Activated naive CD8-positive, alpha-beta T cell treated with anti-CD3 and anti-CD28 coated beads, Interleukin-2, amount 10 ng/mL, durations not matched to agents 7 days and 5 days (primary cell): ENCODE measurements at places on chromosomes 16 and 17. TPM values are rescaled to one million over a fixed set of nuclear protein-coding genes. Genes with fewer than 3 reads are reported as not detected.

DNA sequence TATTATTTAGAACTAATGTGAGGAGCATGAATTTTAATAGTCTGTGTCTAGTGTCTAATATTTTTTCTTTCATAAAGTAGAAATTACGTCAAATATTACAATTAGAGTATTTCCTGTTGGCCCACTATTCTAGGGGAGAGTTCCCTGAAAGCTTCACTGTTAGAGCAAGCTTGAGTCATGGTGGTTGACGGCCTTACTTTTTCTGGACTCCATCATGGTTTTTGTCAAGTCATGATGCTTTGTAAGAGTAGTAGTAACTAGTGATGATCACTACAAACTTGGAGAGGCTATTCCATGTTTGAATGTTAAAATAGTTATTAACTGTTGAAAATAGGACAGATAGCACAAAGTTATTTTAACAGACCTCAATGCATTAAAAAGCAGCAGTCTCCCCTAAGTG, 1.7 kb downstream of the PSMD11 start:
- peaks cover 24% of the 10 kb centered on the region for H3K27me3 ChIP-seq
- no peak overlapping the region for H3K27ac ChIP-seq
- peak overlapping the region; percentile 88 for H3K4me3 ChIP-seq
- peaks cover 18% of the 10 kb centered on the region for H3K36me3 ChIP-seq
- H3K4me1 ChIP-seq: peaks cover 36% of the 10 kb centered on the region
- DNase-seq: no peak

- peaks cover 2% of the 10 kb centered on the region for H3K36me3 ChIP-seq
- H3K4me1 ChIP-seq: peaks cover 30% of the 10 kb centered on the region
- H3K27me3 ChIP-seq: peaks cover 47% of the 10 kb centered on the region
- no peak overlapping the region for H3K4me3 ChIP-seq
Measured at GRCh38 chr17:47844814-47845715, 4.0 kb upstream of the SCRN2 start.

DNA sequence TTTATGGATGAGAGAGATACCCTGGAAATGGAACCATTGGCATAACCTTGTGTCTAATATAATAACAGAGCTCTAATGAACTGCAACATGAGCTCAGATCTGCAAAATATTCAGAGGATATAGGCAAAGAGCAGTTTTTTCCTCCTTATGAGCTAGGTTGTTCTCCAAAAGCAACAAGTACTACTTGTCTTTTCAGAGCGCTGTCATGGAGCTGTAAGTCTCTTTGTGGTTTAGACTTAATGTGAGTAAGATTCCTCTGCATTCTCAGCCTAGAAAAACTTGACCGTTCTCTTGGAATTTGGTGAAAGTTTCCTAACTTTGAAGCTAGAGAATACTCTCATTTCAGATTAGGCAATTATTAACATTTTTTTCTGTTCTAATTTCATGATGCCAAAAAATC, 85.2 kb downstream of the FTO start:
- no peak overlapping the region for H3K27ac ChIP-seq
- no peaks in the 10 kb centered on the region for H3K27me3 ChIP-seq
- H3K36me3 ChIP-seq: peaks cover 2% of the 10 kb centered on the region
- H3K4me3 ChIP-seq: no peak overlapping the region
- DNase-seq: no peak

GRCh38 chr17:27811961-27812360, 11.6 kb upstream of the NOS2 start:
- H3K4me3 ChIP-seq: no peak overlapping the region
- peaks cover 2% of the 10 kb centered on the region for H3K27me3 ChIP-seq
- H3K36me3 ChIP-seq: peaks cover 24% of the 10 kb centered on the region

DNA sequence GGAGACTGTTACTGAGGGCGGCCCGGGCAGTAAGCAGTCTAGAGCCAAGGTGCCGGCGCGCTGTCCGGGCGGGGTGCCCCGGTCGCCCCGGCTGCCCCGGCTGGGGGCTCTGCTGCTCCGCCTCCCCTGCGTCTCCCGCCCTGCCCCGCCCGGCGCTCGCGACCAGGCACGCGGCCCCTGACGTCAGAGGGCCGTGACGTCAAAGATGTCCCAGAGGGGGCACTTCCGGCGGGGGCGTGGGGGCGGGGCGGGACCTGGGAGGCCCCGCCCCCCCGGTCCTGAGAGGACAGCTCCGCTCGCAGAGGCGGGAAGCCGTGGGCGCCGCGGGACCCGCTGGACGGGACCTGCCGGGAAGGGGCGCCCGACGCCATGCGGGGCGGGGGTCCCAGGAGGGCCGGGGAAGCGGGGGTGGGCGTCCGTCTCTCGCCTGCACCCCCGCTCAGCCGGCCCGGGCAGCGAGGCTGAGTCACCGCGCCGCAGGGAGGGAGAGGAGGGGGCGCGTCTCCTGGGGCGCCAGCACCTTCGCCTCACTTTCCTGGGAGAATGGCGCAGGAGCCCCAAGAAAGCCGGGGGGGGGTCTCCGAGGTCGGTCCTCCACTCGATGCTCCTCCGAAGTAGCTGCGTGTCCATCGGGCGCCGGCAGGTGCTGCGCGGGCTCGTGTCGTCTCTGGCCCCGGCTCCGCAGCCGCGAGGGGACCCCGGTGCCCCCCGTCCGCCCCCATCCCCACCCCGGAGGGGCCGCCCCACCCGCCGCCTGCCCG, 4.4 kb upstream of the HIC1 start:
- DNase-seq: peak; percentile 85
- no peak overlapping the region for H3K27ac ChIP-seq
- no peak overlapping the region for H3K4me3 ChIP-seq
- H3K4me1 ChIP-seq: peaks cover 18% of the 10 kb centered on the region

DNA sequence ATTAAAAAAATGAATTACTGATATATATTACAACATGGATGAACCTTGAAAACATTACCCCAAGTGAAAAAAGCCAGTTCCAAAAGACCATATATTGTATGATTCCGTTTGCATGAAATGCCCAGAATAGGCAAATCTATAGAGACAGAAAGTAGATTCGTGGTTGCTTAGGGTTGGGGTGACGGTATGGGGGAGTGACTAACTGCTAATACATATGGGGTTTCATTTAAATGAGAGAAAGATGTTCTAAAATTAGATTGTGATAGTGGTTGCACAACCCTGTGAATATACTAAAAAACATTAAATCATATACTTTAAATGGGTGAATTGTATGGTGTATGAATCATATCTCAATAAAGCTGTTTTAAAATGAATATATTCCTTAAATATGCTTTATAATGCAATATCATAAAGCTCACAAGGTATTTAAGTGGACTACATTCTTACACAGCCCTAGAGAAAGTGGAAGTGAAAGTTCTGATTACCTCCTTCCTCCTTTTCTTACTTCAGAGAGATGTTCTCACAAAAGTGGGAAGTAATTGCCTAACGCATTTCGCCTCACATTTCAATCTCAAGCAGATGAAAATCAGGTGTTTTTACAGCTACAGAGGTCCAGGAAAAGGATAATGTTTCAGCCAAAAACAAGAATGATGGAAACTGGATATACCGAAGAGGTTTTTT, 142.7 kb upstream of the GNAO1 start:
- no peak overlapping the region for H3K27ac ChIP-seq

TPSAB1 gene
- total RNA-seq: not detected

EVPLL gene
- not detected for total RNA-seq

GRCh38 chr16:79882340-79883005, 281.9 kb upstream of the MAF start:
- no peak overlapping the region for H3K27ac ChIP-seq
- no peak for DNase-seq
- H3K27me3 ChIP-seq: no peaks in the 10 kb centered on the region
- H3K36me3 ChIP-seq: no peaks in the 10 kb centered on the region
- H3K4me1 ChIP-seq: no peaks in the 10 kb centered on the region
- H3K4me3 ChIP-seq: no peak overlapping the region

DNA sequence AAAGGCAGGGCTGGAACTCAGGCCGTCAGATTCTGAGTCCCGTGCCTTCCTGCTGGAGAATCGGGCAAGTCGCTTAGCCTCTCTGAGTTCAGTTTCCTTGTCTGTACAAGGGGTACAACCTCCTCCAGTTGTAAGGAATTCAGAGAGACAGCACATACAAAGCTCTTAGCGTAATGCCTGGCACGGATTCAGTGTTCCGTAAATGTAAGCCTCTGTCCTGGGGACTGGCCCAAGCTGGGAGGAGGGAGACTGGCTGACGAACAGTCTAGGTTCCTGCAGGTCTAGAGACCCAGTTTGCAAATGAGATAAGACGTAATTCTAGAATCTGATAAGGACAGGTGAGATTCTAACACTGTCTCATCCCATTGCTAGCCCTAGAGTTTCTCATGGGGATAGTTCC, 9.9 kb downstream of the METTL22 start:
- H3K27ac ChIP-seq: no peak overlapping the region
- H3K36me3 ChIP-seq: peaks cover 22% of the 10 kb centered on the region
- H3K4me1 ChIP-seq: peaks cover 12% of the 10 kb centered on the region
- H3K27me3 ChIP-seq: no peaks in the 10 kb centered on the region
- DNase-seq: no peak

GRCh38 chr16:58121132-58121531, 8.0 kb downstream of the CFAP20 start:
- no peaks in the 10 kb centered on the region for H3K27me3 ChIP-seq
- H3K4me1 ChIP-seq: peaks cover 30% of the 10 kb centered on the region
- H3K27ac ChIP-seq: no peak overlapping the region
- no peak overlapping the region for H3K4me3 ChIP-seq

DNA sequence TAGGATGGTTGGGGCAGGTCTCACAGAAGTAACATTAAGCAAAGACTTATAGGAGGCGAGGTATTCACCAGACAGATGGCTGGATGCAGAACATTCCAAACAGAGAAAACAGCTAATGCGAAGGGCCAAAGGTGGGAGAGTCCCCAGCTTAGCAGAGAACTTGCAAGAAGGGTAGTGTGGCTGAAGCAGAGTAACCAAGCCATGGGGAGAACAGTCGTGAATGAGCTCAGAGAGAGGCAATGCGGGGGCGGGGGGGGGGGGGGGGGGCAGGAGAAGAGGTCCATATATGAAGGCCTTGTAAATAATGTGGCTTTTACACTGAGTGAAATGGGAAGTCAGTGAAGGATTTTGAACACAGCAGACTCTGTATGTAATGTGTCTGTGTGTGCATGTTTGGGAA, 81.3 kb downstream of the SMG6 start:
- H3K4me1 ChIP-seq: peaks cover 34% of the 10 kb centered on the region
- DNase-seq: no peak
- peak overlapping the region; percentile 49 for H3K27ac ChIP-seq
- H3K4me3 ChIP-seq: peak overlapping the region; percentile 28
- peaks cover 36% of the 10 kb centered on the region for H3K36me3 ChIP-seq

ITGAL gene
- 664 TPM for total RNA-seq

DNA sequence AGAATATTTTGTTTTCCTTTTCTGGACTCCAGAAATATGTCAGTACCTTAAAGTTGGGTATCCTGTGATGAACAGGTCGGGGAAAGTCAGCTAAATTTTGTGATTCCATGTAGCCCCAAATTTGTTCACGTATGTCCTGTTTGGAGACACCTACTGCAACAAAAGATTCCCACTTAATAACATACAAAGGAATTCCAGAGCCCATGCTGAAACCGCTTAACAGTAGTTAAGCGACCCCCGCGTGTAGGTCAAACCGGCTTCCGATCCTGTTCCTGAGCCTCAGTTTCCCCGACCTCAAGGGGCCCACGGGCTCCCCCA, 477 bp downstream of the MTHFSD start:
- H3K4me3 ChIP-seq: peak overlapping the region; percentile 95
- DNase-seq: no peak
- peaks cover 6% of the 10 kb centered on the region for H3K27me3 ChIP-seq

- H3K27me3 ChIP-seq: peaks cover 1% of the 10 kb centered on the region
- peaks cover 2% of the 10 kb centered on the region for H3K4me1 ChIP-seq
- peaks cover 11% of the 10 kb centered on the region for H3K36me3 ChIP-seq
Measured at GRCh38 chr17:6994666-6995256, 1.1 kb upstream of the ALOX12 start.

GRCh38 chr16:57976331-57976796, 5.4 kb upstream of the CNGB1 start:
- no peak for DNase-seq
- no peak overlapping the region for H3K27ac ChIP-seq
- H3K4me1 ChIP-seq: peaks cover 4% of the 10 kb centered on the region
- H3K27me3 ChIP-seq: peaks cover 7% of the 10 kb centered on the region
- no peaks in the 10 kb centered on the region for H3K36me3 ChIP-seq

DNA sequence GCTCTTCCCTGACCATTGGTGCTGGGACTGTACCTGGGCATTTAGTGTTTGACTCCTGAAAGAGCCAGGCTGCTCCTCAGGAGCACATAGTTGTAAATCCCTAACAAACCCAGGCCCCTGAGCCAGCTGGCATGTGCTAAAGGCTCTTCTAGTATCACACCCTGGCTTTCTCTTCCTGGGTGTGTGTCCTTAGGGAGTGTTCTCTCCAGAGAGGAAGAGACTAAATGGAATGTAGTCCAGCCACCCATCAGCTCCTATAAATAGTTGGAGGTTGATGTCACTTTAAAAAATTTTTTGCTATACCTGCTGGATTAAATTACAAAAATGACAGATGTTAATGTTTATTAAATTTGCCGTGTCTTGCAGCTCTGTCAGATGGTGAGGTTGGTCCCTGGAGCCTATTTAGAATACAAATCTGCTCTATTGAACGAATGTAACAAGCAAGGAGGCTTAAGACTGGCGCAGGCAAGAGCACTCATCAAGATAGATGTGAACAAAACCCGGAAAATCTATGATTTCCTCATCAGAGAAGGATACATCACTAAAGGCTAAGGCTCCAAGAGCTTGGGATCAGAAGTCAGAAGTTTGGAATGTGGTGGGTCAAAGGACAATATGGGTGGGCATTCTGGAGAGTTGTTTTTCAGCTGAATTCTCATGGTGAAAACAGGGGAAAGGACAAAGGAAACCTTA, 13.1 kb upstream of the DUSP14 start:
- H3K4me3 ChIP-seq: no peak overlapping the region
- H3K4me1 ChIP-seq: peaks cover 5% of the 10 kb centered on the region
- no peaks in the 10 kb centered on the region for H3K27me3 ChIP-seq
- H3K27ac ChIP-seq: no peak overlapping the region

GRCh38 chr16:10345629-10346028, 40.2 kb upstream of the ATF7IP2 start:
- no peak for DNase-seq
- no peak overlapping the region for H3K4me3 ChIP-seq
- H3K27ac ChIP-seq: no peak overlapping the region
- H3K4me1 ChIP-seq: no peaks in the 10 kb centered on the region
- peaks cover 4% of the 10 kb centered on the region for H3K36me3 ChIP-seq

GRCh38 chr17:9844153-9844552, 18.4 kb downstream of the GLP2R start:
- H3K36me3 ChIP-seq: no peaks in the 10 kb centered on the region
- no peaks in the 10 kb centered on the region for H3K27me3 ChIP-seq
- H3K4me3 ChIP-seq: no peak overlapping the region
- no peak for DNase-seq

- no peak for DNase-seq
- no peaks in the 10 kb centered on the region for H3K36me3 ChIP-seq
- H3K27ac ChIP-seq: no peak overlapping the region
- H3K4me3 ChIP-seq: no peak overlapping the region
- no peaks in the 10 kb centered on the region for H3K27me3 ChIP-seq
Measured at GRCh38 chr16:47956916-47957315, 198.9 kb downstream of the ABCC12 start.
